ENCODE measurements at places on chromosomes 12 and 14.

DNA sequence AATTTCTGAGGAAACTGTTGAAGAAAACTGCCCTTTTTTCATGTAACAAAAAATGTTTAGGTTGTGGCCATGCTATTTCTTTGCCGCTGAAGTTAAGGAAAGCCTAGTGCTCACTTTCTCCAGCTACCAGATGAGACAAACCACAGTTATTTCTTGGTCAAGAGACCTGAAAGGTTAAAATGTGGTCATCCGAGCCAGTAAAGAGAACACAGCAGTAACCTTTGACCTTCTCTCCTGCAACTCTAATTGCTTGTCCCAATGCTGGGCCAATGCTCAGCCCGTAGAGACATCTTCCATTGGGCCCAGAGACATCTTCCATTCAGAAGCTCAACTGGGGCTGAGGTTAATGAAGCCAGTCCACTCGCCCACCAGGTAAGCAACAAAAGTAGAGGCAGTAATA, 109.8 kb upstream of the CPSF6 start:
- H3K4me3 ChIP-seq, result peak overlapping the region; percentile 31
- DNase-seq, result no peak
- no peaks in the 10 kb centered on the region for H3K36me3 ChIP-seq
- peaks cover 5% of the 10 kb centered on the region for H3K27me3 ChIP-seq

DNA sequence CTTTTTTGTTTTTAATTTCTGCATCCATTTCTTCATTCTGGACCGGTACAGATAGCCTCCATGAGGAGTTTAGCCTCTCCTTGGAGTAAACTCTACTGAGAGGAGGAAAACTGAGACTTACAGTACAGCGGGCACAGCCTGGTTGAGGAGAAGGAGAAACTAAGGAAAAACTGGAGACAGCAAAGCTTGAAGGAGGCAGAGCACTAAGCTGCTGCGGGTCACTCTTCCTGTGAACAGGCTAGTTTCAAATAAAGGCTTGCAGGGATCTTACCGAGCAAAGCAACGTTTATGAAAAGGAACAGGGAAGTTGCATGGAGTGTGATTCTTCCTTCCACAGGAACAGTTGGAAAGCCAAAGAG, 348 bp upstream of the SSTR1 start:
- peaks cover 32% of the 10 kb centered on the region for H3K4me1 ChIP-seq
- DNase-seq, result no peak
- no peak overlapping the region for H3K27ac ChIP-seq

- H3K36me3 ChIP-seq, result no peaks in the 10 kb centered on the region
- peaks cover 19% of the 10 kb centered on the region for H3K4me1 ChIP-seq
- H3K4me3 ChIP-seq, result no peak overlapping the region
- no peak for DNase-seq
These were observed 1233.3 kb upstream of the SEL1L start for GRCh38 chr14:82766996-82767395.

- H3K27me3 ChIP-seq, result peaks cover 5% of the 10 kb centered on the region
- peaks cover 37% of the 10 kb centered on the region for H3K4me1 ChIP-seq
- DNase-seq, result no peak
- H3K4me3 ChIP-seq, result no peak overlapping the region
- no peaks in the 10 kb centered on the region for H3K36me3 ChIP-seq
These were observed 408.3 kb downstream of the EGLN3 start for GRCh38 chr14:33542338-33543287.

DNA sequence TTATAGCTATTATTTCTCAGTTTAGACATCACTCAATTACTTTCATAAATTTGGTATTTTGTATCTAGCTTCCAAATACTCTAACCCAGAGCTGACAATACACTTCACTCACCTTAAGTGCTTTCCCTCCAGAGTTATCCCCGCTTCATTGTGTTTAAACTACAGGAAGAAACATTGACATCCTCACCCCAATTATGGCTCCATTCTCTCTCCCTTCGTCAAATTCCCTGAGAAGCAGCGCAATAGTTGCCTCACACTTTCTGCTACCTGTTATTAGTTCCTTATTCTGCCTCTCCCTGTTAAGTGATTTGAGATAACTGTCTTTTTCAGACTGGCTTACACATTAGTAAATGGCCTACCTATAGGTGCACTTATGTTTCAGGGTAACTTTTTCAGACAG, 69.4 kb upstream of the AMIGO2 start:
- DNase-seq, result no peak
- no peaks in the 10 kb centered on the region for H3K36me3 ChIP-seq
- H3K27me3 ChIP-seq, result no peaks in the 10 kb centered on the region
- no peak overlapping the region for H3K4me3 ChIP-seq

DNA sequence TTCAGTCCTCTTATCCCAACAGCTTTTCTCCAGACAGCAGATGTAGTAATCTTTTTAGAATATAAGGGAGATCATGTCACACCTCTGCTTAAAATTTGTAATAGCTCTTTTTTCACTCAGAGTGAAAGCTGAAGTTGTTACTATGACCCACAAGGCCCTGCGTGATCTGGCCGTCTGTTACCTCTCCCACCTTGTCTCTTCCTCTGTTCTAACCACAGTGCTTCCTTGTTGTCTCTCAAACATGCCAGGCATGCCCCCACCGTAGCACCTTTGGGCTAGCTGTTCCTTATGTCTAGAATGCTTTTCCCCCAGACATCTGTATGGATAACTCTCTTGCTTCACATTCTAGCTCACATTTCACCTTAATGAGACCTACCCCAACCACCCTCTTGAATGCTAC, 6.5 kb downstream of the NECAP1 start:
- no peak for DNase-seq
- H3K4me1 ChIP-seq, result peaks cover 16% of the 10 kb centered on the region
- no peaks in the 10 kb centered on the region for H3K27me3 ChIP-seq
- no peak overlapping the region for H3K27ac ChIP-seq

- no peak for DNase-seq
- no peak overlapping the region for H3K27ac ChIP-seq
- H3K4me3 ChIP-seq, result no peak overlapping the region
These were observed 99.5 kb downstream of the KIF26A start for GRCh38 chr14:104237651-104238423.

GRCh38 chr12:47621960-47622359, 83.9 kb downstream of the RPAP3 start:
- no peak for DNase-seq
- H3K27ac ChIP-seq, result no peak overlapping the region
- H3K4me3 ChIP-seq, result no peak overlapping the region
- peaks cover 52% of the 10 kb centered on the region for H3K36me3 ChIP-seq
- H3K27me3 ChIP-seq, result no peaks in the 10 kb centered on the region

GRCh38 chr12:92105676-92106075, 40.0 kb downstream of the BTG1 start:
- no peak for DNase-seq
- H3K4me3 ChIP-seq, result no peak overlapping the region
- H3K27ac ChIP-seq, result no peak overlapping the region
- peaks cover under 1% of the 10 kb centered on the region for H3K36me3 ChIP-seq

GRCh38 chr14:58356268-58356667, 39.5 kb upstream of the TOMM20L start:
- H3K27ac ChIP-seq, result no peak overlapping the region
- peaks cover 57% of the 10 kb centered on the region for H3K36me3 ChIP-seq
- no peaks in the 10 kb centered on the region for H3K4me1 ChIP-seq
- peaks cover 2% of the 10 kb centered on the region for H3K27me3 ChIP-seq
- no peak overlapping the region for H3K4me3 ChIP-seq

- no peaks in the 10 kb centered on the region for H3K36me3 ChIP-seq
- H3K27me3 ChIP-seq, result peaks cover 6% of the 10 kb centered on the region
- no peak for DNase-seq
- no peak overlapping the region for H3K4me3 ChIP-seq
- H3K4me1 ChIP-seq, result peaks cover 15% of the 10 kb centered on the region
These were observed 95.5 kb downstream of the BORCS5 start for GRCh38 chr12:12452326-12452902.

DNA sequence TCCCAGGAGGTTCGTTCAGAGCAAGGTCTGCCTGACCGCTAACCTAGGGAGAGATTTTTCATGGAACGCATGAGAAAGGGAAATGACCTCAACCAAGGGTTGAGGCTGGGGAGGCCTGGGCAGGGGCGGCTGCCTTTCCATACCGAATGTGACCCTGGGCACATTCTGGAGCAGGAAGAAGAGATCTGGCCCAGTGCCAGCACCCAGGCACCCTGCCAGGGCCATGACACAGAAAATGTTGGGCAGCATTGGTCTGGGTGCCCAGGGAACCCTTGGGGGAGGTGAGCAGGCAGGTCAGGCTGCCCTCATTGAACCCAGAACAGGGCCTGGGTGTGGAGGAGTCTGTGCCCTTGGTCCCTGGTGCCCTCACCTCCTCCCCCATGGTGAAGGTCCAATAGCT, 106.8 kb downstream of the CALM1 start:
- no peak overlapping the region for H3K27ac ChIP-seq
- DNase-seq, result no peak
- peaks cover 24% of the 10 kb centered on the region for H3K27me3 ChIP-seq
- H3K4me1 ChIP-seq, result peaks cover 5% of the 10 kb centered on the region

DNA sequence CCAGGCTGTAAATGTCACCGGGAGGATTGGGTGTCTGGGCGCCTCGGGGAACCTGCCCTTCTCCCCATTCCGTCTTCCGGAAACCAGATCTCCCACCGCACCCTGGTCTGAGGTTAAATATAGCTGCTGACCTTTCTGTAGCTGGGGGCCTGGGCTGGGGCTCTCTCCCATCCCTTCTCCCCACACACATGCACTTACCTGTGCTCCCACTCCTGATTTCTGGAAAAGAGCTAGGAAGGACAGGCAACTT, 1.3 kb downstream of the GAPDH start:
- H3K27ac ChIP-seq, result peak overlapping the region; percentile 90
- no peak for DNase-seq
- H3K27me3 ChIP-seq, result peaks cover 6% of the 10 kb centered on the region
- peaks cover 77% of the 10 kb centered on the region for H3K4me1 ChIP-seq

DNA sequence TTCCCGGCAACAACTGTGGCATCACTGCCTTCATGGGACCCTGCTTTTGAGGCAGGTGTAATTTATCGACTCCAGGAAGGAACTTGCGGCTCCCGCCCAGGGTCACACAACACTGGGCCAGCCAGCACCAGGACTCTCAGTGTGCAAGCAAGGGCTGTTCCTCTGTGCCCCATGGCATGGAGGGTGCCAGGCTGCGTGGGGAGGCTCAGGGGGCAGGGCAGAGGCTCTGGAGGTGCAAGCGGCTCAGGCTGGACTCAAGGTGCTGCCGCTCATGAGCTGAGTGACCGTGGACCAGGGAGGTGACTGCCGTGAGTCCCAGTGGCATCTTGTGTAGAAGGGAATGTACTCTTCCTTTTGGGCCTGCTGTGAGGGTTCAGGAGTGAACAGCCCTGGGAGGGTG, 57.6 kb downstream of the SLC24A4 start:
- DNase-seq, result no peak
- no peak overlapping the region for H3K4me3 ChIP-seq
- peaks cover 22% of the 10 kb centered on the region for H3K27me3 ChIP-seq
- H3K4me1 ChIP-seq, result peaks cover 11% of the 10 kb centered on the region

DNA sequence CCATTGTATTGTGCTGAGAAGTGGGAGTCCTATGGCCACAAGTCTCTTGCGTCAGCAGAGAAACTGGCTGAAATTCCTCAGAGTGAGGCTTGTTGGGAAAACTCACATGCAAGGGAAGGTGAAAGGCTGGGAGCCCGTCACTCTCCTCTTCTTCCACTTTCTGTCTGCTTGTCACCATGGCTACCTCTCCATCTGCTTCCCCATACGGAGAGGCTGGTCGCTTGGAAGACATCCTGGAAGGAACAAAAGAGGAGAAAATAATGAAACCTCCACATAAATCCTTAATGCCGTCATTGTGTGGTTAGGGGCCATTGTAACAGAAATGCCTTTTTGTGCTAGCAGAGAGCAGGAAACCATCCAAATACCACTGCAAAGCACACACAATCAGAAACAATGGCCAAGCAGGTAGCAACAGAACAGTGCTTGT, 53.7 kb downstream of the SOX5 start:
- H3K4me1 ChIP-seq, result peaks cover 9% of the 10 kb centered on the region
- no peak overlapping the region for H3K4me3 ChIP-seq
- peaks cover 21% of the 10 kb centered on the region for H3K36me3 ChIP-seq
- H3K27ac ChIP-seq, result peak overlapping the region; percentile 33

DNA sequence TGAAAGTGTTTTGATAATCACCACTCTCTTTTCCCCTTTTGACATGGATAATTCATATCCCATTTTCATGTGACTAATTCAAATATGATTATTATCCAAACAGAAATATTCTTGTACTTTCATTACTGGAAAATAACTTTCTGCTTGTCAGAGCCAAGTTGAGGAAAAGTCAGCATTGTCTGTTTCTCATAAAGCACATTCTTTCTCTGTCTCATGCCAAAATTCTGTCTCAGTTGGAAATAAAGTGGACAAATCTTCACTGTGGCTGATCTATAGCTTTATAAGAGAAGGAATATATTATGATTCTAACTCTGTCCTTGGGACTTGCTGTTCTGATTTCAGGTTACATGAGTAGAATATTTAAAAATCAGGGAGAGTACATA, 22.7 kb upstream of the PRICKLE1 start:
- H3K4me3 ChIP-seq, result no peak overlapping the region
- peaks cover 25% of the 10 kb centered on the region for H3K4me1 ChIP-seq
- peaks cover 4% of the 10 kb centered on the region for H3K27me3 ChIP-seq
- no peak overlapping the region for H3K27ac ChIP-seq
- DNase-seq, result no peak
- H3K36me3 ChIP-seq, result peaks cover 18% of the 10 kb centered on the region

- H3K4me3 ChIP-seq, result no peak overlapping the region
- peaks cover 56% of the 10 kb centered on the region for H3K4me1 ChIP-seq
- no peaks in the 10 kb centered on the region for H3K36me3 ChIP-seq
- DNase-seq, result no peak
- H3K27ac ChIP-seq, result no peak overlapping the region
These were observed 18.2 kb downstream of the WSCD2 start for GRCh38 chr12:108147279-108147678.

DNA sequence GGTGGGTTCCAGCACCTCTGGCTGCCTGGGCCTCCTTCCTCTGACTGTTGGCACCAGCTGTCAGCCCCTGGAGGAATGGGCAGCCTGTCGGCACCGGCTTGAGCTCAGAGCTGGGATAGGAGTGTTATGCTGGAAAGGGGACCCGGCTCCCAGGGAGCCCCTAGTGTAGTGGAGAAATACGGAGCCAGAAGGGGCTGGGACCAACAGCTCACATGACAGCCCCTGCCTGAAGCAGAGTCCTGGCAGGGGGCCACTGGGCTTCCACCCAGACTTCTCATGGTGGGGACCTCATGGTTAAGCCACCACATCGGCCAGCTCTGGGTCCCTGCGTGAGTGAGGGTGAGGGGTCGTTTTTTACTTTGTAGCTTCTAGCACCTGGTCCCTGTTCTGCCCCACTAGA, 174.5 kb downstream of the TSPAN9 start:
- no peak overlapping the region for H3K4me3 ChIP-seq
- peaks cover 5% of the 10 kb centered on the region for H3K36me3 ChIP-seq
- H3K4me1 ChIP-seq, result peaks cover 74% of the 10 kb centered on the region
- DNase-seq, result no peak
- peaks cover 12% of the 10 kb centered on the region for H3K27me3 ChIP-seq

DNA sequence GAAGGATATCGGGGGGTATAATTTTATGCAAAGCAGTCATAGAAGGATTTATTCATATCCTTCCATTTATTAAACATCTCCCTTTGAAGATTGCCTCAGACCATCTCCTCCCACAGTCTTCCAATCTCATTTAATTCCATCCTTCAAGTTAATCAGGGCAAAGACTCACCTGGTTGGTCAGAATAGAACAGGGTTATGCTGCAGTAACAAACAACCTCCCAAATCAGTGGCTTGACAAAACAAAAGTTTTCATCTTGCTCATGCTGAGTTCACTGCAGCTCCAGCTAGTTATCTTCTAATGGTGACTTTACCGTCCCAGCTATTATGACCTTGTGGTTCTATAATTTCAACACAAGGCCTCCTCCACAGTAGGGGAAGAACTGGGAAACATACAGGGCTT, 48.8 kb upstream of the MTERF2 start:
- no peaks in the 10 kb centered on the region for H3K4me1 ChIP-seq
- H3K36me3 ChIP-seq, result peaks cover 18% of the 10 kb centered on the region
- H3K27me3 ChIP-seq, result no peaks in the 10 kb centered on the region
- H3K27ac ChIP-seq, result no peak overlapping the region
- no peak overlapping the region for H3K4me3 ChIP-seq

Measured in nephron progenitor cell (in vitro differentiated cells).